ENCODE measurements at places on chromosomes 1 and 21. TPM values are rescaled to one million over a fixed set of nuclear protein-coding genes. Genes with fewer than 3 reads are reported as not detected.

The NID1 gene
- 46.6 TPM for total RNA-seq

GRCh38 chr1:165659581-165659895 is 28.5 kb downstream of the MGST3 start:
- no peaks in the 10 kb centered on the region for H3K27me3 ChIP-seq
- no peak overlapping the region for H3K27ac ChIP-seq
- H3K36me3 ChIP-seq = peaks cover 95% of the 10 kb centered on the region
- no peak overlapping the region for H3K4me3 ChIP-seq
- H3K4me1 ChIP-seq = no peaks in the 10 kb centered on the region

DNA sequence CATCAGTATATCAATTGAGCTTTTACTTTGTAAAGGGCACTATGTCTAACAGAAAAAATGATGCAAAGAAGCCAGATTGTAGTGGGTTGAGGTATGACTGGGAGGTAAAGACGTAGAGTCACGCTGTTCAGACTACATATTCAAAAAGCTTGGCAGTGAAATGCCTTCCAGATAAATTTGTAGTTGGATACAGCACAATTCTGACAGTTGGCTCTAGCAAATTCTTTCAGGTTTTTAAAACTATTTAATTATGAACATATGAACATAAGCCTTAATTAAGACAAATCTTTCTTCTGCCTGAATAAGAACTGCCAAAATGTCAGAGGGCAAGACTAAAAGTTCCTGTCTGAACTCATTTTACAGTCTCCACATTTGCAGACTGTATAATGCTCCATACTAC is 118.8 kb downstream of the DPYD start:
- DNase-seq = no peak
- H3K4me1 ChIP-seq = peaks cover 4% of the 10 kb centered on the region

- no peak overlapping the region for H3K27ac ChIP-seq
- H3K4me3 ChIP-seq = no peak overlapping the region
- DNase-seq = no peak
- H3K36me3 ChIP-seq = no peaks in the 10 kb centered on the region
Measured at GRCh38 chr1:195664628-195665027, 943.6 kb downstream of the KCNT2 start.

GRCh38 chr1:26700711-26701110 is 4.9 kb downstream of the ARID1A start:
- no peaks in the 10 kb centered on the region for H3K36me3 ChIP-seq
- no peak overlapping the region for H3K27ac ChIP-seq
- peak overlapping the region; percentile 0 for H3K4me3 ChIP-seq
- DNase-seq = no peak
- H3K4me1 ChIP-seq = peaks cover 76% of the 10 kb centered on the region

Measured in lower lobe of right lung (tissue), 2 donors.